ENCODE measurements at places on chromosomes 5 and 9.

GRCh38 chr5:131496400-131496713 is 138.7 kb downstream of the RAPGEF6 start:
- DNase-seq = no peak

- DNase-seq = peak; percentile 23
Measured at GRCh38 chr9:35495984-35496383, 6.1 kb downstream of the RUSC2 start.

DNA sequence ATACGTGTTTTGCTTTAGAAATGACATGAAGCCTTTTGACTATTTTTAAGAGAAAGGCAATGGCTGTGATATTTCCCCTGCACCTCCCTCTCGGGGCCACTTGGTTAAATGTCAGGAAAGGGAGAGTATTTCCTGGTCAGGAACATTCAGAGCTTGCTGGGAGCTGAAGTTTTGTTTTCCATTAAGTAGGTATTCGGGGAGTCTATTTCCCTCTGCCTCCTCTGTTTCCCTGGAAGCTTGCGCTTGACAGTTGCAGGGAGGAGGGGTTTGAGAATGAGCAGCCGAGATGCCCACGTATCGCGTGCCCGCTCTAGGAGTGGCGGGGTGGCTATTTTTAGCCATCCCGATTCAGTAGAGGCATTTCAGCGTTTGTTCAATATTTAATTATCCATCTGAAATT is 6.7 kb downstream of the DAB2IP start:
- no peak for DNase-seq

DNA sequence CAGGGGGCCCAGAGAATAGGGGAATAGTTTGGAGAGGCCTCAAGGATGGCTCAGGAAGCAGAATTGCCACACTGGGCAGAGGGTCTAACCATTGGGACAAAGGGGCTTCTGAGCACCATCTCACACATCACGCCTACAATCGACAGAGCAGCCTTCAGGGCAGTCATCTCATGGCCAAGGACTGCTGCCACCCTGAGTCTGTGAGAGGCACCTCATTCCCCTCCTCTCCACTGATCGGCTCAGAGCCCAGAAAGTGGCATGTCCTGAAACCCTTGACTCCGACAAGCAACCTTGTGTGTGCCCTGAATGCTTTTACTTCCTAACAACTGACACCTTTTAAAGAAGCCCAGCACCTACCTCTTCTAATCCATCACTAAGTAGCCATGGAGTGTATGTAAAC is 128.9 kb upstream of the PTPN3 start:
- no peak for DNase-seq

DNA sequence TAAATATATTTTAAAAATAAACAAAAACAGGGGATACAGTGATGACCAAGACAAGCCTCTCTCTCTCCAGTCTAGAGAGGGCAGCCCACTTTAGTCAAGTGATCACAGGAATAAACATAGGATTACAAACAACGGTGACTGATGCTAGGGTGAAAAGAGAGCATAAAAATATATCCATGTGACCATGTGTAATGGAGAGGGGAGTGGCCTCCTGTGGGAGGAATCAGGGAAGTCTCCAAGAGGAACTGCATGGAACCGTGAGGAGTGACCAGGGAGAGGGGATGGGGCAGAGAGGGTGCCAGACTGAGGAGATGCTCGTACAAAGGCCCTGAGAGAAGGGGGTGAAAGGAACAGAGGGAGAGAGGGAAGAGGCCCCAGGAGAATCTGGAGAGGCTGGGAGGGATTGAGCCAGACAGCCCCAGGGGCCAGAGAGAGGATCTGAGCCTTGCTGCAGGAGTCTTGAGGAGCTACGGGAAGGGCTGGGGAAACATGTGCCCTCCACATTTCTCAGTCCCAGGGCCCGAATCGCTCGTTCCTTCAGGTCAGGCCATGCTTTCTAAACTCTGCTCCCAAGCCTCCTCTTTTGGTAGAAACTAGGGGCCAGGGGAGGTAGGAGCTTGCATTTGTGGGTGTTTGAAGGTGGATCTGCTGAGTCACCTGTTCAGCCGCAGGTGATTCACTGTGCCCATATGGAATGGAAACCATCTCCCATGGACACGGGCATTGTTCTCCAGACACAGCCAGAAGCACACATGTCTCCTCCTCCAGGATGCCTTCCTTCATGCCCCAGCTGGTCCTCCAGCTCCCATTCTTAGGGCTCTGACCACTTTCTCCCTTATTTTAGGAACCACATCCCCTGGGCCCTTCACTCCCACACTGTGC is 63.8 kb downstream of the PAX5 start:
- DNase-seq = no peak

DNA sequence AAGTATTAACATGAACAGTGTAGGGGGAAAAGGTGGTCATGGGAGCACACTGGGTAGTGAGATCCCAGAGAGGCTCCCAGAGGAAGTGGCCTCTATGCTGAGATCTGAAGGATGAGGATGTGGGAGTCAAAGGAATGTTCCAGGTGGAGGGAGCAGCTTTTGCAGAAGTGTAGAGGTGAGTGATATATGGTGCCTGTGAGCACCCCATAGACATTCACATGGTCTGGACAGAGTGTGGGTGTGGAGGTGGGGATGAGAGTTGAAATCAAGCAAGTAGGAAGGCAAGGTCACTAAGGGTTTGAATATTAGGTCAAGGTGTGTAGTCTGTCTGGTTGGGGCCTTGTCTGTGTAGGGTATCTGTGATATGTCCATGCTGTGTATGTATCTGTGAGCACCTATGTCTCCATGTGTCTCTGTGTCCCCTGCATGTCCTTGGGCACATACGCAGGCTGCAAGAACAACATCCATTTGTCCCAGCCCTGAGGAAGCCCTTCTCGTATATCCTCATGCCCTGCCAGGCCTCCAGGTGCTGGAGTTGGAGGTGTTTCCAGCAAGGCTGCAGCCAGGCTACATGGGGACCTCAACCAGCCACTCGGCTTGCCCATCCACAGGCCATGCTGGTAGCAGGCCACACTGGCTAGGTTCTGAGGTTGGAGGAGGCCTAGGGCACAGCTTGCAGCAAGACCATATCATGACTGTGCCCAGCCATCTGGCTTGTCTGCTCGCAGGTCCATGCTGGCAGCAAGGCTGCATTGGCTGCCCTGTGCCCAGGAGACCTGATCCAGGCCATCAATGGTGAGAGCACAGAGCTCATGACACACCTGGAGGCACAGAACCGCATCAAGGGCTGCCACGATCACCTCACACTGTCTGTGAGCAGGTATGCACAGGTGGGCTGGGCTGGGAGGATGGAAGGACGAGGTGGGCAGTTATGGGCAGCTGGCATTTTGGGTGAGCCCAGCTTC is 4.7 kb downstream of the PDLIM4 start:
- DNase-seq = no peak

DNA sequence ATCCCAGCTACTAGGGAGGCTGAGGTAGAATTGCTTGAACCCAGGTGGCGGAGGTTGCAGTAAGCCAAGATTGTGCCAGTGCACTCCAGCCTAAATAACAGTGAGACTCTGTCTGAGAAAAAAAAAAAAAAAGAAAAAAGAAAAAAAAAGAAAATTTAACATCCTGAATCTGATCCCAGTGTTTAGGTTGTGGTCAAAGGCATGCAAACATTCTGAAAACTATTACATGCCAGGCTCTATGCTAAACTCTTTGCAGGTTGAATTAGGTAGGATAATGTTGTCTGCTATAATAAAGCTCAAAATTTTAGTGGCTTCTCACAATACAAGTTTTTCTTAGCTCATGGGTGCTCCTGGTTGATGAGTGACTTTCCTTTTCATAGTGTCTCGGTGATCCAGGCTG is 367.4 kb downstream of the PSAT1 start:
- DNase-seq = no peak

- no peak for DNase-seq
Measured at GRCh38 chr5:41835645-41836044, 34.6 kb downstream of the OXCT1 start.

DNA sequence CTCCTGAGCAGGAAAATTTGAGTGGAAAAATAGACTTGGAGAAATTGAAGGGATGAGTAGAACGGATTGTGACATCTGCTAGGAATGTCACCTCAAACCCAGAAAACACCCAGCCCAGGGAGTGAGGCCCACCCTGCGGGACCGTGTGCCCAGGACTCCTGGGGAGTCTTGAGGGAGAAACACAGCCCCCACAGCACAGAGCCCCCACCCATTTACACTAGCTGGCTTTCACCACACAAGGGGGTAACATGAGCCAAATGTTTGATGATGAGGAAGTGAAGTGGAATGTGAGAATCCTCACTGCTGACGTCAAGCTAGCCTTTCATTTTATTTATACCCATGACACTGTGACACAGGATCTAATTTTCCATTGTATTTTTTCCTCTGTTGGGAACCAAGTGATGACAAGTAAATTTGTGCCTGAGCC is 42.8 kb upstream of the PDE8B start:
- no peak for DNase-seq

- DNase-seq = no peak
Measured at GRCh38 chr5:6376974-6377520, 1.3 kb downstream of the MED10 start.

DNA sequence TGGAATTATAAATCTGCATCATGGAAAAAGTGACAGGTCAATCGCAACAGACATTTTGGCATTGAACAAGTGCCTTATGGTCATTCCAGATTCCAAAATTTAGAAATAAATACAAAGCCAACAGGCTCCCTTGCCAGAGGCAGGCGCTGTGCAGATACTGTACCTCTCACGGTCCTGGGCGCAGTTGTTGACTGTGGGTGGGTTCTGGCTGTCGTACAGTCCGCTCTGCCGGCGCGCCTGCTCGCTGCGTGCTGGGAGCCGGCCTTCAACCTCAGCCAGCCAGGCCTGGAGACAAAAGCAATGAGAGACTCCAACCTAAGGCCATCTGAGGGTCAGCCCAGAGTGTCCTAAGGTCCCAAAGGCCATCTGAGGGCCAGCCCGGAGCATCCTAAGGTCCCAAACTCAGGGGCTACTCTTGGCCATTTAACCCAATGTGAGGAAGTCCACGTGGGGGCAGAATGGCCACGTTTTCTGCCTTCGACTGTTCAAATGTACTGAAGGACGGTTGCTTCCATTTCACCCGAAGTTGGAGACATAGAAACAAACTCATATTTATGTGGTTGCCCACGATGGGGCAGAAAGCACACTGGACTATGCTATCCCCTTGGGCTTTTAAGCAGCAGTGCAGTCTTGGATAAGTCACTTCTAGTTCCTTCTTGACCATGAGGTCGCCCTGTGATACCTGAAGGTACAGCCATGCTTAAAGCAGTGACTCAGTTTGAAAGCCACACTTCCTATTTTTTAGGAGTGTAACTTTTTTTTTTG is 65.2 kb downstream of the USP20 start:
- DNase-seq = no peak

DNA sequence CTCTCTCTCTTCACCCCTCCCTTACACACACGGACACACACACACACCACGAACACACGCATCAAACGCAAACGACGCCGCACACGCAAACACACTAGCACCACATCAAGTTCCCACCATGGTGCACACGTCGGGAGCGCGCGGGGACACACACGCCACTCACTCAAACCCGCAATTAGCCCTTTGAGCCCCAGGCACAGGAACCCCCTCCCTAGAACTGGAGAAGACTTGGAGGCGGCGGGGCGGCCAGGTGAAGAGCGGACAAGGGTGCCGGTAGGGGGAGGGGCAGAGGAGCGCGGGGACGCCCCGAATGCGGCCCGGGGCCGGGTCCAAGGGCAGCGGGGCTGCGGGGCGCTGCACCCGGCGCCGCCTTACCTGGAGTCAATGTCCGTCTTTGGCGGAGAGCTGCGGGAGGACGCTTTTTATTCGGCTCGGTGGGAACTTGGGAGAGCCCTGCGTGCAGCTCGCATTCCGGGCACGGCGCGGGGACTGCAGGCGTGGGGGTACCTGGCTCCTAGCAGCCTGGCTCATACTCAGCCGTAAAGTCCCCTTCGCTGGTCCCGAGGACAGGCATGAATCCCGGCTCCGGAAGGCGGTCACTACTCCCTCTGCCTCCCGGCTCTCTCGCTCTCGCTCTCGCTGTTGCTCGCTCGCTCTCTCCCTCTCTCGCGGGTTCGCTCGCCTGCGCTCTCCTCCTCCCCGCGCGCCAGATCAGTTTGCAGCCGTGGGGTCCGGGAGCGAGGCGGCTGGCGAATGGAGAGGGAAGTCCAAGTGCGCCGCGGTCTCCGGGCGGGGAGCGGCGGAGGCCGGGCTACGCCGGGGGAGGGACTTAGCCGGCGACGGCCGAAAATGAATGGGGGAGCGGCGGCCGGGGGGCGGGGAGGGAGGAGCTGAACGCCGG is at the start of gene BRINP1:
Gene BRINP1, minus strand, starts transcription at position 755 of the 901 bp plus-strand sequence. CDS start 56,080 bp downstream, outside the sequence.
- DNase-seq = no peak

DNA sequence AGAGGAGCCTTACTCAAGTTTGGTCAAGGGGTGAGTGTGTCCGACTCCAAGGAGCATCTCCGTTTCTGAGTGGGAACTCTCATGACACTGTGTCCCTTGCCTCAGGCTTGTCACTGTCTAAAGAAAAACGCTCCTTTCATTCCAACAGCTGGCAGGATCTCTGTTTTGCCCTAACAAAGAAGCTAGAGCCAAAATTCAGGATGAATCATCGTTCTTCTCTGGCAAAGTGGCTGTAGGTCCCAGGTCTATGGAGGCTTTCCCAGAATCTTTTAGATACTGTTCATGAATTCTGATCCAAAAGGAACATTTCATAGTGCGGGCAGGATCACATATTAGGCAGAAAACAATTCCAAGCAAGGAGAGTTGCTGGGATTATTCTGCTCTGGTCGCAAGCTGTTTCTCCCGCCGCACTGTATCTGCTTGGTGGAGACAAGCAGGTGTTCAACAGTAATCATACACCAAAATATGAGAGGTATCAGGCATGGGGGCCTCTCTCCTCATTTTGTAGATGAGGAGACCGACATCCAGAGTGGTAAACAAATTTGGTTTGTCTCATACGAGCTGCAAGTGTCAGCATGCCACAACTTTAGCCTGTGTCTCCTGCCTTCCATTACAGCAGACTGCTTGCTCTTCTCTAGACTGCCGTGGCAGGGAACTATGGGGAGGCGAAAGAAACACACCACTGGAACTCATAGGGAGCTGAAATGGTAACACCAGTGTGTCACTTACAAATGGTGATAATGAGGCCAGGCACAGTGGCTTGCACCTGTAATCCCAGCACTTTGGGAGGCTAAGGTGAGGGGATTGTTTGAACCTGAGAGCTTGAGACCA is 72.6 kb downstream of the ENTREP1 start:
- DNase-seq = no peak

DNA sequence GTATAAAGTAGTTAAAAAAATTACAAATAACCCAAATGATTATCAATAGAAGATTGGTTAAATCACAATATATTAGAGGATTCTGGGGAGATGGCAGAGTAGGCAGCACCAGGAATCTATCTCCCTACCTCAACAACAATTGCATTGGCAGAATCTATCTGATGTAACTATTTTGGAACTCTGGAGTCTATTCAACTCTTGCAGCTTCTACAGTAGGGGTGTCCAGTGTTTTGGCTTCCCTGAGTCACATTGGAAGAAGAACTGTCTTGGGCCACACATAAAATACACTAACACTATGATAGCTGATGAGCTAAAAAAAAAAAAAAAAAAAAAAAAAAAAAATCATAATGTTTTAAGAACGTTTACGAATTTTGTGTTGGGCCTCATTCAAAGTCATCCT is 29.2 kb upstream of the ECM2 start:
- no peak for DNase-seq

DNA sequence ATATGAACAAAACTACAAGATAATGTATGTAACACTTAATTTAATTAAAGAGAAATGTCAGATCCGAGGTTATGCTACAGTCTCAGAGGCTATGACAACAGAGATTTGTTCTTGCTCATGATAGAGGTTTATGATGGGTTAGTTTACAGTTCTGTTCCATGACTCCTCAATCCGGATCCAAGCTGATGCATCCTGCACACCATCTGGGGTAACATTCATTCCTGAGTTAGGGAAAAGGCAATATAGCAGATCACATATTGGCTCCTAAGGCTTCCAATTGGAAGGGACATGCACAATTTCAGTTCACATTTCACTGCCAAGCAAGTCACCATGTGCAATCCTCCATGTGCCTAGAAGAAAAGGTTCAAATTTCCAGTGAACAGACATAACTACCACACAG is 40.4 kb downstream of the ABLIM3 start:
- no peak for DNase-seq

All from stimulated activated naive CD4-positive, alpha-beta T cell (primary cell).